ENCODE measurements at places on chromosomes 4 and X. TPM values are rescaled to one million over a fixed set of nuclear protein-coding genes. Genes with fewer than 3 reads are reported as not detected.
A peak's percentile ranks its signal among the peaks of the same experiment; 100 is the strongest.

NLGN4X gene
- 2.0 TPM for total RNA-seq

KIAA0232 gene
- 51.5 TPM for total RNA-seq

RBM46 gene
- total RNA-seq = not detected

NIPAL1 gene
- 0.16 TPM for total RNA-seq

S100P gene
- 0.94 TPM for total RNA-seq

MAGEA8 gene
- total RNA-seq = not detected

FAM53A gene
- total RNA-seq = 4.0 TPM

HMGN5 gene
- 4.0 TPM for total RNA-seq

ADGRL3 gene
- 6.1 TPM for total RNA-seq

ADGRG4 gene
- total RNA-seq = 0.16 TPM

SLIT2 gene
- 71.3 TPM for total RNA-seq

GAGE2A gene
- not detected for total RNA-seq

USP17L25 gene
- not detected for total RNA-seq

EDA gene
- total RNA-seq = 8.7 TPM

DNA sequence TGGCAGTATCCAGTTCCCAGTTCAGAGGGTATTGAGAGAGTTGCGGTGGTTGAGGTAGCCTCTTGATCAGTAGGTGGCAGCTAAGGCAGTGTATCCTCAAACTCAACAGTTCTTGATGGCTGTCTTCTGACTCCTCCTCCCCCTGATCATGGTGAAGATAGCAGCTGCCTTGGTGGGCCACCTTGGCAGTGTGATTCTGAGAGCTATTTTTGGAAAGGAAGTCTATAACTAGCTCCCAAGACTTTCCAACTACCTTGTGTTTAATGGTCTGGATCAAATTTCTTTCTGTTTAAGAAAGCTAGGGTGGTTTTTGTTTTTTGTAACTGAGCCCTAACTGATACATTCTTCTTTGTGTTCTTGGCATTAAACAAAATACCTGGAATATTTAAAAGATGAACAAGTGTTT lies 10.5 kb upstream of the TBC1D19 start:
- ATAC-seq = no peak

GRCh38 chrX:129769467-129770154 lies 10.1 kb upstream of the SASH3 start:
- ATAC-seq = no peak

GRCh38 chr4:177227636-177228035 lies 82.0 kb upstream of the NEIL3 start:
- ATAC-seq = no peak

GRCh38 chrX:31708116-31708515 lies 636.3 kb upstream of the FTHL17 start:
- ATAC-seq = no peak

DNA sequence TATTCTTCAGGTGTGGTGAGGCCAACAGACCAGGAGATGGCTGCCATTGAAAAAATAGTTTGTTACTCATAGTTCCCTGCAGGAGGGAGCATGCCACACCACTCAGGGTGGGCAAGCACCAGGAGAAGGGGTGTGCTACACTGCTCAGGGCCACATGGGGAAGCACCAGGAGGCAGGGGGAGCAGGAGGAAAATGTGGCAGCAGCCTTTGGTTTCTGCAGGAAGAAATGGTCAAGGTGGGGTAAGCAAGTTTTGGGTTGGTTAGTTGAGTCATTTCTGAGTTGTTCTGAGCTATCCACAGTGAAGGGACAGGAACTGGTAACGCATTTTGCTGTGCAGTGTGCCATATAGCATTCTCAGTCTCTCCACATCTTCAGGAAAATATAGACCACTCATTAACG lies 23.8 kb downstream of the FGFBP1 start:
- ATAC-seq = no peak

- no peak for ATAC-seq
Observed at GRCh38 chr4:139331185-139331584, 28.9 kb upstream of the NDUFC1 start.

DNA sequence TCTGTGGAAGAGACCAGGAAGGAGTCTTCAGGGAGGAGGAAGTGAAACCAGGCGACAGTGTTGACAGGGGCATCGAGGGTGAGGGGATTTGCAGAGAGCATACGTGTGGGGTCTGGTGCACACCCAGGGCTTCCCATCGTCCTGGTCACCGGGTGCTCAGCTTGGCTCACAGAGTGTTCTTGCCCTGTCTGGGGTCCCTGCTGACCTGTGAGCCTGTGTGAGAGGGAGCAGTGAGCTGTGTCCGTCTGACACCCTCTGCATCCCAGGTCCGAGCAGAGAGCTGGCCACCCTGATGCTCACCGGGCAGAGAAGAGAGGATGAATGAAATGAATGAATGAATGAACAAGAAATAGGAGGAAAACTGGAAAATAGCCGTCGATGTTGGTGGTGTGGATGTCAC lies 46.5 kb downstream of the CPZ start:
- no peak for ATAC-seq

DNA sequence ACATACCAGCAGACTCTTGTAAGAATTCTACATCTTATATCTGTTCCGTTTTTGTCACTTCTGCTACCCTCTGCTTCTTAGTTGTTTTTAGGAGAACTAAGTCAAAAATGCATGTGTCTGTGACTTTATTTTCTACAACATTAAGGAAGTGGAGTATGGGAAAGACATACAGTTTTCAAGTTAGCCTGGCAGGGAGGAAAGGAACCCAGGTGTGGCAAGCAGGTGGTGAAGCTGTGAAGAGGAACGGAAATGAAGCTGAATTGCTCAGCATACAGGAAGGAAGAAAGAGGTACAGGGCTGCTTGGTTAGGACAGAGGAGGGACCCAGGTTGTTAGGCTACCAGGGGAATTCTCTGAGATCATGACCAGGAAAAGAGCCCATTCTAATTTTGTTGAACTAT lies 9.4 kb downstream of the GPRIN3 start:
- ATAC-seq = no peak

- ATAC-seq = no peak
Observed at GRCh38 chr4:28723371-28723770, 1862.7 kb downstream of the STIM2 start.

DNA sequence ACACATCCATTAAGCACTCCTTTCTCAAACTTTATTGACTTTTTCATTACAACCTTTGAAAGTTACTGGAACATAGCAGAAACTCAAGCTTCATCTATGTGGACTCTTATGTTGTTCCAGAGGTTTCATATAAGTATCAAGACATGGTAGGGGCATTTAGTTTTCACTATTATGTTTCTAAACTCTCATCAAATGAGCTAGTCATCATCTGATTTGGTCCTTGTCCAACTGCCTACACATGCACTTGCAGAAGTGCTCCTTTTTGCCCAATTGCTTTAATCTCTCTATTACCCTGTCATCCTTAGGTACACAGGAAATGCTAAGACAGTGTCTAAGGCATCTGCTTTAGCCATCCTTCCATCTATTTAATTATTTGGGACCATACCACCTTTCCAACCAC lies 42.2 kb upstream of the EPGN start:
- ATAC-seq = no peak

DNA sequence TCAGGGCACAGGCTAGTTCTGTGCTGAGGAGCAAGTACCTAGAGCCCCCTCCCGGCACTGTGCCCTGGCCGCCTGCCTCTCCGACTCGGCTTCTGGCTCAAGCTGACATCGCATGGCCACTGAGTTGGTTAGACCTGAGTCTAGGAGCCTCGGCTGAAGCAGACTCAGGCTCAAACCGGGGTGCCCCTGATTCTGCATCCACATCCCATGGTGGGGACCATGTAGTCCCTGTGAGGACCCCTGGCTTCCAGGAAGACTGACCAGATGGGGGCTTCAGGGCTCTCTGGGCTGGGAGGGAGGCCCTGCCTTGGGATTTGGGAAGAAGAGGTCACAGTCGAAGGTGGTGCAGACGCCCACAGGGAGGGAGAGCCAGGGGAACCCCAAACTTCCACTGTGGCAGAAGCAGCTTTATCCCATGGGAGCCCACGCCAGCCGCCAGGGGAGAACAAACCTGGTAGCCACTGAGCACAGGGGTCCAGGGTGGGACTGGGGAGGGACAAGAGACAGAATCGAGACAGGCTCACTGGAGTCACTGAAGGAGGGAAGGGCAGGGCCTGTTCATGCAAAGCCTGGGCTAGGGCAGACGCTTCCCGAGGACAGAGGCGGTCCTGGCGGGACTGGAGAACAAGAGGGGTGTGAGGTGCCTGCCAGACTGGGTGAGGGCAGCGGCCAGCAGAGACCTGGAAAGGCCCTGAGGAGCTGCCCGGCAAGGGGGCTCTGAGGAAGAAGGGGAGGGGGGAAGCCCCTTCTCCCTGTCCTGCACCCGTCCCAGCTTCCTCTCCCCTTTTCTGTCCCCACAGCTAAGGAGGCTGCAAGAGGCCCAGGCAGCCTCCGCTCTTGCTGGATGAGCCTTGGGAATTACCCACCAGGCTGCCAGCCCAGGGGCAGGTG lies 1.1 kb downstream of the PDE6B start:
- no peak for ATAC-seq

DNA sequence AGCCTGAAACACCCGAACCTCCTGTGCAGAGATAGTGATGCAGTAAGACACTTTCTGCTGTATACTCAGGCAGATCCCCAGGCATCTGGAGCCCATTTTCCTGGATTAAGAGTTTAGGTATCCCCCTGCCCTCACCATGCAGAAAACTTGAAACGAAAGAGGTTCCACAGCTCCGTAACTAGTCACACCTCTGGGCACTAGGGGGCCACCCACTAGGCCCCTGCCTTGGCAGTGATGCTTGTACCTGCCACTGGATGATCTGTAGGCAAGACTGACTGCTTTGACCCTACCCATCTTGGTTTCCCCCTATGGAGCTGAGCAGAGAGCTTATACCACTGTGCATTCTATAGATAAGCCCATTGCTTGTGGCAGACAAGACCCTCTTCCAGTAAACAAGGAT lies 940.6 kb downstream of the PCDH19 start:
- ATAC-seq = no peak

- ATAC-seq = no peak
Observed at GRCh38 chr4:106816496-106816895, 219.6 kb downstream of the DKK2 start.

DNA sequence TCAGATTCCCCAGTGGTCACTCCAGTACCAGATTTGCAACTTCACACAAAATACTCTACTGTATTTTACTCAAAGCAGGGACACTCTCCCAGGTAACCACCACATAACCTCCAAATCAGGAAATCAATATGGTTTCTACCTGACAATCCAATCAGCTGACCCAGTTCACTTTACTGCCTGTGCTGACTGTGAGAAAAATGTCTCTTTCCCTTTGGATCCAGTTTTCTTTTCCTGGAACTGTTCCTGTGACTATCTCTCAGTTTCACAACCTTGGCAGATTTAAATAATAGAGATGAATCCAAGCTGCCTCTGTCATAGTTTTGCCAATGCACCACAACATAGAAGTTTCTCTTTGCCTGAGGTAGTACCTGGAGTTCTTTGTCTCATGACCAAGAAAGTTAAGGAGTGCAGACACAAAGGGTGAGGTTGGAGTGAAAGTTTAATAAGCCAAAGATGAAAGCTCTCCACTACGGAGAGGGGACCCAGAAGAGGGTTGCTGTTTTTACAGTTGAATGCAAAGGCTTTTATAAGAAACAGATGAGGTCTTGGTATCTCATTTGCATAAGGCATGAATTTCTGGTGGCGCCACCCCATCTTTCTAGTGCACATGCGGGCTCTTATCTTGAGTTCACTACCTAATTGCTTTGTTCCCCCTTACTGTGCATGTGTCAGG lies 29.7 kb upstream of the IL9R start:
- ATAC-seq = no peak

DNA sequence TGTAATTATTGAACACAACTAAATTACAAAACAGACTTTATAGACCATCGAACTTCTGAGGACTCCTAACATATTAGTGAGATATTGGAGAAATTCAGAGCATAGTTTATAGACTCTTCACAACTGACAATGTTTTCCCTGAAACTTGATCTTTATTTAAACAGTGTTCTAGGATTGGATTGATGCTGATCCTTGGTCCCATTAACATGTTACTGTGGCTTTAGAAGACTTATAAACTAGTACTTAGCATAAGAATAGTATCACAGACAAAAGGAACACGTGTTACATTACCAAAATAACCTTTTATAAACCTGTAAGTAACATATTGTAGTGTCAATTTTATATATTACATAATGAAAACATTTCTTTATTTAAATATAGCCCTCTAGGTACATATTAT lies 689.6 kb downstream of the CCSER1 start:
- no peak for ATAC-seq

DNA sequence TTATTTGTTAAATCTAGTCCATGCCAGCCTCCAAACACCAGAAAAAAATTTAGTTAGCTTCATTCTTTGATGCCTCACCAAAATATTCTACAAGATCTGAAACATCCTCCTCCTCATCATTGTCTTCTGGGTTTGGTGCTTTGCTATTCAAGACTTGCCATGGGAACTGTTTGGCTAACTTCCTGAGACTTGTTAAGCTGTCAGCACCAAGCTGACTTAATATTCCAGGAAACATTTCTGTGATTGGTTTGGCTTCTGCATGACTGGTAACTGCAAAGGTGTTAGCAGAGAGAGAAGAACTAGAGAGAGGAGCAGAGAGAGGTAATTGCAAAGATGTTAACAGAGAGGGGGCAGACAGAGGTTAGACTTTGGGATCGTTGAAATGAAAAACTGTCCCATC lies 101.3 kb downstream of the PALLD start:
- ATAC-seq = no peak

GRCh38 chr4:3522651-3523050 lies 9.6 kb downstream of the LRPAP1 start:
- no peak for ATAC-seq

GRCh38 chrX:32185160-32185559 lies 1026.2 kb downstream of the DMD start:
- ATAC-seq = no peak

- no peak for ATAC-seq
Observed at GRCh38 chrX:10203617-10204016, 46.8 kb downstream of the CLCN4 start.

- peak; percentile 48 for ATAC-seq
Observed at GRCh38 chrX:37787423-37787869, 7.6 kb downstream of the CYBB start.

DNA sequence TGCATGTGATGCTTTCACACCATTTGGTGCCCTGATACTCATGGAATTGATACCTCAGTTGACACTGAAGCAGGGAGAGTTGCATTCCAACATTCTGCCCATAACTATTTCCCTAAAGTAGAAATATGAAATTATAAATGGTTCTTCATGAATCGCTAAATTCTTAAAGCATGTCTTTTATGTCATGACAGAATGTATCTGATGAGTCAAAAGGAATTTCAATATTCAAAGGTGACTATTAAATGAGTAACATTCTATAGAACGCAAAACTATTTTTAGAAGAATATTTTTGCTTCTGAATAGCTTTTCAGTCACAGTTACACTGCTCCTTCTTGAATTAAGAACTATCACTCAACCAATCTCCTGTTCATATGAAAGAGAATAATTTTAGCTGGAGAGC lies 152.8 kb downstream of the ADGRA3 start:
- ATAC-seq = no peak

GRCh38 chr4:13977746-13978145 lies 350.2 kb upstream of the BOD1L1 start:
- ATAC-seq = no peak

- ATAC-seq = no peak
Observed at GRCh38 chr4:137685357-137685756, 153.1 kb upstream of the PCDH18 start.
